ENCODE measurements at places on chromosomes 7 and 10.

DNA sequence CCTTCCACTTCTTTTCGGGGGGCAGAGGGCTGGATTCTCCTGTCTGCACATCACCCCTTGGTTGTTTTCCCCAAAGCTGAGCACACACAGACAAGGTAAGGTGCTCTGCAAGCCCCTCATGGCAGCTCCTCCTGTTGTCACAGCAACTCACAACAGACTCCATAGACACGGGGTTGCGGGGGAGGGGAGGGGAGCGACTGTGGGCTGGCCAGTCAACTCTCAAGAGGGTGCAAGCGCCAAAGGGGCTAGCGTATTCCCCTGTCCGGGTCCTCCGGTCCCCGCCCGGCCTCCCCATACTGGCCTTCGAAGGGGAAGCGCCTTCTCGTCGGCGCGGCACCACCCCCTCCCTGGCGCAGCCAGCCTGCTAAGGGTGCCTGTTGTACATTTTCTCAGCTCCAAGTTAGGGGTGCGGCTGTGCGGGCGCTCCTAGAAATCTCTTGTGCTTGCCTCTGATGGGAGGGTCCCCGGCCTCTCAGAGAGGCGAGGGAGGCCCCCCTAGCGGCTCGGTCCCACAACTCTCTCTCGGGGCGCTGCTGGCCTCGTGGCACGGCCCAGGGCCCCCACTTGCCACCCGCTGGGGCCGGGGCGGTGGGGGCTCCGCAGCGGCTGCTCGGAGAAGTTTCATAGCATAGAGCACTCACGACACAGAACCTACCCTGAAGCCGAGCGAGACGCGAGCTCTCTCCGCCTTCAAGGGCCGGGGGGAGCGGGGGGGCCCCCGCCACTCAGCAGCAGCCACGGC, 498 bp downstream of the RHOBTB1 start:
- DNase-seq: no peak

DNA sequence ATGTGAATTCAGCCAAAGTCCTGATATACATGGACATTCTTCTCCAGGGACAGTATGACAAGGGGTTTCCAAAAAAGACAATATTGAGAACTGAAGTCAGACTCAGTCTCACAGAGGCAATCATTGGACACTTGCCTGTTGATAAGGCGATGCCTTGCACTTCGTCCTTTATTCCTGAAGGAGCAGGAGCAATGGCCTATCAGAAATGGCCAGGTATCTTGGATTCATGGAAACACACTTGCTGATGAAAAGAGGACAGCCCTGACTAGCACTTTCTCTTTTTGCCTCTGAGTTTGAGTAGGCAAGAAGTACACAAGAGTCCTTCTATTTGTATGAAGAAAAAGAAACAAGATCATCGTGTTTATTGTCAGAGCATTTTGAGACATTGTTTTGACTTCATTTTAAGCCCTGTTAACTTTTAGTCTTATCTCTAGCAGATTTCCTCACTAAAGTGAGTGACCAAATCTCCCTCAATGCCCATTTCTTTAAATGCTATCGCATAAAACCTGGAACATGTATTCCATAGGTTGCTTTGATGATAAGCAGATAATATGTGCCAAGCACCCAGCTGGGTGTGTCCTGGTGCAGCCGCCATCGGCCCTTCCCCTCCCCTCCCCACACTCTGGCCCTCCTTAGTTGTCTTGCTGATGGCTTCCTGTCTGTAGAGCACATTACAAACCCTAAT, 26.6 kb downstream of the ST8SIA6 start:
- DNase-seq: no peak

DNA sequence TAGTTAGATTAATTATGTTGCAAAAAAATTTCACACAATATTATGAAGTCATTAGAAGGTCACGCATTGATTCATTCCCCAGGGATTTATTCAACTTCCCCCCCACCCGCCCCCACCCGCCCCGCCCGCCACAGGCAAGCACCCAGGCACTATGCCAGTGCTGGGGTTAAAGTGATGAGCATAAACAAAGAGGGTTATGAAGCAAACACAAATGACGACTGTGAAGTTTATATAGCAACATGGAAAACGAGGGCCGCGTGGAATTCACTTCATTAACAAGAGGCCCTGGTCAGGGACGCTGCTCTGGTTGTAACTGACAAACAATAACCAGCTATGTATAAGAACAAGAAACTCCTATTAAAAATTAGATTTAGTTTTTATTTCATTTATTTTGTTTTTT, 656.5 kb upstream of the COBL start:
- DNase-seq: no peak

GRCh38 chr7:25319707-25320106, 91.4 kb upstream of the NPVF start:
- DNase-seq: no peak

GRCh38 chr10:77516575-77516974, 121.0 kb downstream of the KCNMA1 start:
- no peak for DNase-seq

GRCh38 chr7:15765753-15766152, 79.3 kb upstream of the MEOX2 start:
- DNase-seq: no peak

DNA sequence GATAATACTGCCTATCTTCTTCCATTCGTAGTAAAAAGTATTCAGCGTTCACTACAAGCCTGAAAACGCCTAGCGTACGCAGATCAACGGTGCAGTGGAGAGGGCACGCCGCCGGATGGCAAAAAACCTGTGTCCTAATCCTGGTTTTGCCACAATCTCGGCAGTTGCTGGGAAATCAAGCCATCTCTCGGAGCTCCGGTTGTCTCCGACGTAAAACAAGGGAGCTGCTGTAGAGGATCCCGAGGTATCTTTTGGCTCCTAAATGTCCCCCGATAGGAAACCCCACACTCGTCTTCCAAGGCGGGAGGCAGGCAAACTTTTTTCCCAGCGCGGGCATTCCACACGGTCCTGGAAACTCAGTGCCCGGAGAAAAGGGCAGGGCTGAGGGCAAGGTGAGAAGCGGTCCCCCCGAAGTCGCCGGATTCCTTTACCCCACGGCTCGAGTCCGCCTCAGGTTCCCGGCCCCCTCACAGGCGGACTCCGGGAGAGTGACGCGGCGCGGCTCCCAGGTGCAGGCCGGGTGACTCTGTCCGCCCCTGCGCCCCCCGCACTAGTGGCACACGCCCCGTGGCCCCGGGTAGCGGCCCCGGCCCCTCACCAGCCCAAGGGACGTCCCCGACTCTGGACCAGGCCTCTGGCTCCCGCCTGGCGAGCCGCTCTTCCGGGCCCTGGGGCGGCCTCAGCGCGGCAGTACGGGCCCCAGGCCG, 649 bp downstream of the IDE start:
- DNase-seq: no peak

DNA sequence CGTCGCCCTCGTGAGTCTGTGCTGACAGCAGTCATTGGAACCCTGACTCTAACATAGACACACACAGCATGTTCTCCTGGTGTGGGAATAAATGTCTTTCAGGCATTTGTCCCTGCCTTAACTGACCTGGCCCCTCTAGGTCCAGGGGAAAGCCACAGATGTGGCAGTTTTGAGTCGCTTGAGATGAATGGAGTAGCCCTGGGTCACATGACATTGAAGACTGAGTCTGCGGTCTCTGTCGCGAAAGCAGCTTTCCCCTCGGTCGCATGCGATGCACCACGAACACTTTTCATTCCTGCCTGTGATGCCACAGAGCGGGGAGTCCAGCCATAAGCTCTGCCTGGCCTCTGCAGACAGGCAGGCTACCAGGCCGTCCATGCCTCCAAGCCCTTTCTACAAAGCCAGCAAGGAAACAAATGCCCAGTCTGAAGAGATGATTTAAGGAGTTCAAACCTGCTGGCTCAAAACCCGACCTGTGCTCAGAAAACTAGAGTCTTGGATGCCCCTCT, 172.3 kb downstream of the WDR37 start:
- no peak for DNase-seq

DNA sequence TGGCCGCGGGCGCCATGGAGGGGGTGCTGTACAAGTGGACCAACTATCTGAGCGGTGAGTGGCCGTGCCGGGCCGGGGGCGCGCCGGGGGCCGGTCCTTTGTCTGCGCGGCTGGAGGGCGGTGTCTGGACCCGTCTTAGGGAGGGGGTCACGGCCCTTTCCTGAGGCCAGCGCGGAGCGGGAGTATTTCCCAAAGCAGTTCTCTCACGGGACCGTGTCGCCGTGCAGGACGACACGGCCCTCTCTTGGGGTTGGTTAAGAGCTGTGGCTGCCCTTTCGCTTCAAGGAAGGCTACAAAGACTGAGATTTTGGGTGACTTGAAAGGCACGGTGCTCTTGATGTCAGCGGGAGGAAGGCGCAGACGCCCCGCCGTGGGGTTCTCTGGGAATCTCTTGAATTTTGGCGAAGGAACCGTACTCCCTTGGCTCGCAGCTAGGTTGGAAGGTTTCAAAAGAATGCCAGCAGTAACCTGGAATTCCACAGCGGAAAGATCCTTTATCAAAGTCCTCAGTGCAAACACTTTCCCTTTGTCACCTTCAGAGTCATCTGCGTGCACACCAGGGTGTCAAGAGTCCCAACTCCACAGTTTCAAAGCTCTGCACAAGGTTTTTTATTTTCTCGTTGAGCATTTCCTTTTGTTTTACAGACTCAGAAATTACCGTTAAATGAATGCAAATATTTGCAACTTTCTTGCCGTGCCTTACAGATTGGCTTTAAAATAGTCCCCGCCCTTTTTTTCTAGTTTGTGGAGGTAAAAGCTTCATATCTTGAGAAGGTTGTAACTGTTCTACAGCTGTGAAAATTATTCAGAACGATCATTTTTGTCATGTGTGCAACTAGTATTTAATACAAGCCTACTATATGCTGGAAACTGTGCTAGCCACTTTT, 780 bp downstream of the PLEKHA8 start:
- DNase-seq: no peak

DNA sequence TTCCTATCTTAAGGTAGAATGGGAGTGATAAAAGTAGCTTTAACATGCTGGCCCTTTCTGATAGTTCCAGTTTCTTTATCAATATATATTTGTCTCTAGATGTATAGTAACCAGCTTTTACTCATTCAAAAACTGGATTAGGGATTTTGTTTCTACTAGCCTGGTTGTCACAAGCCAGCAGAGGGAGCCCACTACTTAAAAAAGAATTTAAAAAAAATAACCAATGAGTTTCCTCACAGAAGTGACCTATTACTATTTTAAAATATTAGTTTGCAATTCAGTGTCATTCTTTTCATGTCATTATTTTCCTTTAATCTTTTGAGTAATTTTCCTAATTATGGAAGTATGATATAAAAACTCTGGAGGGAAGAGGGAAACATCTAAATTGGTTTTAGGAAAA, 142.1 kb downstream of the PHTF2 start:
- no peak for DNase-seq

DNA sequence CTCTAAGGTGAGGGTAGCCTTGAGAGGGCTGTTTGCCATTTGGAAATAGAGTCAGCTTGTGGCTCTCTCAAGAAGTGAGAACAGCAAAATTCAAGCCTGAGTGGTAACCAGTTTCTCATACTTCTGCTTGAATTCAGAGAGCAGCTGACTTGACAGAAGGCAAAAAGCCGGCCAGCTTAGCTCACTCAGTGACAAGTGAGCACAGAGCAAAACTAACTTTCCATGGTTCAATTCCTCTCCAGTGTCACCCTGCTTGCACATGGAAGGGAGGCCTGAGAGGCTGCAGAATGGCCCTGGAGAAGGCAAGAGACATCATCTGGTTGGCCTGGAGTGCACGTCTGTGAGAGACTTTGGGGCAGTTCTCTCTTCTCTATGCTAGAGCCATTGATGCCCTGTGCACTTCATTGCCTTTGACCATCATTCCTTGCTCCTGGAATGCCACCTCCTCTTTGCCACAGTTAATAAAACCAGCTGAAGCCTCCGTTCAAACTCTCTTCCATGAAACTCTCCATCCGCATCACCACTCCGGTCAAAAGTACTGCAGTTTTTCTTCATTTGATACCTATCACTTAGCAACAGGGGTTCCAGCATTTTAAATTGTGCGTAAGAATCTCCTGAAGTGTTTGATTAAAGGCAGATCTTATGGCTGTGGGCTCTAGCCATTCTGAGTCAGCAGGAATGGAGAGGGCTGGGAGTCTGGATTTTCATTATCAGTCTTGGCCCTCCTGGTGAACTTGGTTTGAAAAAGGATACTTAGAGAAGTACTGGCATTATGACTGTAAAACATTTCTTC, 69.8 kb upstream of the PIK3CG start:
- DNase-seq: no peak

DNA sequence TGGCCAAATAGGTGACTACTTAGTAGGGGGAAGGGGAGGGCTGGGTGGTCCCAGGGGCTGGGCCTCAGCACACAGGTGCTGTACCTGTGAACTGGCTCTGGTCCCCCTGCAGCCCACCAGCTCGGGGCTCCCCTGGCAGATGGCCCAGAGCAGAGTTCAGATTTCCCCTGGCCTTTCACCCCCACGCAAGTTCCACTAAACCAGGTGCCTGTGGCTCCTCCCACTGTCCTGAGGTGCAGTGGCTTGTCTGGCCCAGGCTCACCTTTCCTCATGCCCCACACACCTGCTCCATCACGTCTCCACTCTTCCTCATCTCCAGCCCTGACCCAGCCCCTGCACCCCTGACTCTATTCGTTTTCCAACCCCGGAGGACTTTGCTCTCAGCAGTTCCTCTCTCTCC, 47.3 kb upstream of the OPALIN start:
- no peak for DNase-seq

DNA sequence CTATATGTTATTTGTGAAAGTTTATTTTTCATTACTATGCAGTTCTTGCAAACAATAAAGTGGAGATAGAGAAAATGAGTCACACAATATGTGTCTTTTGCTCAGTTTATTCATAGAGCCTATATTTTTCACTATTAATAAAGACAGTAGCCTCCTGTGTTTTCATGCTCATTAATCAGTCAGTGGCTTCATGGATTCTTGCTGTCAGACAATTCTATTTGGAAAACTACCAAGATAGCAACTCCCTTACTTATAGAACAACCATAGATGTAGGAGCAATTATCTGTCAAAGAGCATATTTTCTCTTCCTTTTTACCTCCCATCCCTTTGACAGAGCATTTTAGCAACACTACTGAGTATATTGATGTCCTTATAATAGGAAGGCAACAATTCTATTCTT, 132.7 kb upstream of the CALCR start:
- DNase-seq: no peak

- no peak for DNase-seq
Observed at GRCh38 chr7:92485974-92486373, 8.2 kb upstream of the ERVW-1 start.

GRCh38 chr7:132380059-132380458, 196.2 kb downstream of the PLXNA4 start:
- no peak for DNase-seq

GRCh38 chr10:8410506-8410905, 356.0 kb downstream of the GATA3 start:
- no peak for DNase-seq

DNA sequence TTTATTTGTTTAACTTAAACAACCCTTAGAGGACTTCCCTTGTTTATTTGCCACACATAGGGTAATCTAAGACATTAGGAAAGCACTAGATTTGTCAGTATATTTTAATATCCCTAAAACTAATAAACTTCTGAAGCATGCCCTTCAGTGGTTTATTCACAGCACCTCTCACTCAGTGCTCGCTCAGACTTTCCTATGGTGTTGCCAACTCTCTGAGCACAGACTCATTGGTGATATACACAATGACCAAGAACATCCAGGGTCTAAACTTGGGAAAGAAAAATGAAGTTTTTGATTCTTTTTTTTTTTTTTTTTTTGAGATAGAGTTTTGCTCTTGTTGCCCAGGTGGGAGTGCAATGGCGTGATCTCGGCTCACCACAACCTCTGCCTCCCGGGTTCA, 82.2 kb downstream of the RAB11FIP2 start:
- DNase-seq: no peak

GRCh38 chr7:74012842-74013249, 15.1 kb upstream of the ELN start:
- no peak for DNase-seq
